ENCODE measurements at places on chromosomes 13 and 19.

DNA sequence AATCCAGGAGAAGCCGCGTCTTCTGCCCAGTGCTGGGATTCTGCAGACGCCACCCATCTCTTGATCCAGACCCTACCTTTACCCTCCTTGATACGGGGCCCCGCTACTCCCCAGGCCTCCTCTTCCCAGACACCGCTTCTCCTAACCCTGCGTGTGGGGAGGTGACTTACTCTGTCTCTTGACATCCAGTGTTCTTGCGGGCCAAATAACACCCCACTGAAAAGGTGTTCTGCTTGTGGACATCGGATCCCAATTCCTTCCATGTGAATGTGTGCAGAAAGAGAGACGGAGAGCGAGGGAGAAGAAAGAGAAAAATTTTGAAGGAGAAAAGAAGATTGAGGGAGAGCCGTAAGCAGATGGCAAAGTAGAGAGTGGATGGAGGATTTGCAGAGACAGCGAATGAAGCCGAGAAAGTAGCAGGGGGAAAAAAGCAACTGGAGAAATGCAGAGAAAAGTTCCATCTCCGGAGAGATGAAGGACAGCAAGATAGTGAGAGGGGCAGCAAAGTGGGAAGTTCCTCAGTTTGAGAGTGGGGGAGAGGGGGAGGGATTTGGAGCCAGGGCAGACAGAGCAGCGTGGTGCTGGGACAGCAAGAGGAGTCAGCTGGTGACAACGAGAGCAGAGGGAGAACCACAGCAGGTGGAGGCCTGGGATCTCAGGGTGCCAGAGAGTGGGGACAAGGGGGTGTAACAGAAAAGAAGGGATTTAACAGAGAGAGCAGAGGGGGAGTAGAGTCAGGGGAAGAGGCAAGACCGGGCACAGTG is 814 bp downstream of the ZNF480 start:
- peak; percentile 11 for DNase-seq

DNA sequence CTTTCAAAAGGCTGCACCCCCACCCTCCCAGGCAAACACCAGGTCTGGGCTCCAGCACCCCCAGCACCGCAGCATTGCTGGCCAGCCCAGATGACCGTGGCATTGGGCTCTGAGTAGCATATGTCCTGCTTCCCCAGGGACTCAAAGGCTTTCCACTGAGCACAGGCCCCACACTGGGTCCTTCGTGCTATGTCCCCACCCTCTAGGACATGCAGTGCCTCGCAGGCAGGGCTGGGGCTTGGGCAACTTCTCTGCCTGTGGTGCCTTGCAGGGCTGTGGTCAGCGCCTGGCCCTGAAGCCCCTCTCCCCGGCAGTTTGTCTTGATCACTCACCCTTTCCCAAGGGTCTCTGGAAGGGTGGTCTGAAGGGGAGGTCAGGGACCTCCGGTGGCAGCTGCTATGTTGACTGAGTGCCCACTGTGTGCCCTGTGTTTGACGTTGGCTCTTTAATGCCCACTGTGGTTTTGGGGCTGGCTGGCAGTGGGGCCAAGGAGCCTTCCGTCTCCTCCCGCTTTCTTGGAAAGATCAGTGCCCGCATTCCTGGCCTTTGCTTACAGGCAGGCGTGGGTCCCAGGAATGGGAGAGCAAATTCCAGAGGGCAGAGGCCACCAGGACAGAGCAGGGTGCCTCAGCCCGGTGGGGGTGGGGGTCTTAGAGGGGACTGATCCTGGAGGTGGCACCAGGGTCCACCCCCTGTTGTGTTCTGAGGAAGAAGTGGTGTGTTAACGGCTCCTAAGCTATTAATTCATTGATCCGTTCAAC is 20.3 kb upstream of the CRTC1 start:
- DNase-seq: no peak

GRCh38 chr19:43372462-43372861 is 19.0 kb downstream of the CD177 start:
- DNase-seq: no peak

- no peak for DNase-seq
Observed at GRCh38 chr13:101308247-101309013, 107.9 kb downstream of the NALCN start.

GRCh38 chr13:46293436-46293835 is 81.7 kb downstream of the LRRC63 start:
- no peak for DNase-seq

DNA sequence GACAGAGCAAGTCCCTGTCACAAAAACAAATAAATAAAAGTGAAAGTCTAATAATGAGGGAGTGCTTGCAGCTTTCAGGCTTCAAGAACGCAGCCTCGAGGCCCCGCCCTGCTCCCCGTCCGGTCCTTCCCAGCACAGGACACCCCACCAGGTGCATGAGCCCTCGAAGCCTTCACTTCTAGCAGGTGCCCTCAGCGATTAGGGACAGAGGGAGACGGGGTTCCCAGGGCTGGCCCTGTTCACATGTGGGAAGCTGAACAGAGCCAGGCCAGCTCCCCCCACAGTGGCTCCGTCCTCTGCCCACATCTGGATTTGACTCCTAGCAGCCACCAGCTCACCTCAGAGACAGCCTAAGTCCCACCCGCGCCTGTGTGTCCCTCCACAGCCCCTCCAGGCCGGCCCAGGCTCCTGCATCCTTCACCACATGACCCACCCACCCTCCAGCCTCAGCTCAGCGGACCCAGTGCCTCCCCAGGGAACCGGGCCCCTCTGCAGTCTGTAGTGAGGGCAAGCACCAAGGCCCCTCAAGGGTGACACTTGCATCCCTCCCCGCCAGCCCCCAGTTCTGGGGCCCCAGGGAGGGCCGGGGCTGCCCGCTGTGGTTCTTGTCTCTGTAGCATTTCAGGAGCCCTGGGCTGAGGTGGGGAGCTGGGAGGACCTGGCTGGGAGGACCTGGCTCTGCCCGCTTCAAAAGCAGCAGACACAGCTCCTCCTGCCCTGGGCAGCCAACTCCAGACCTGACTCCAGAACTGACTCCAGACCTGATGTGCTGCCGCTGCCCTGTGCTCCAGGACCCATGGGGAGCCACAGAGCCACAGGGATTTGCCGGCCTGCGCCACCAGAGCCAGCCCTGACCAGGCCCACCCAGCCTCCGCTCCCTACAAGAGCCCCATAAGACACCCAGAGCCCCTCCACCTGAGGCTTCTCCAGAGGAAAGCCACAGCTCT is 27.2 kb downstream of the GPX4 start:
- peak; percentile 72 for DNase-seq

GRCh38 chr19:18649371-18650020 is 12.7 kb downstream of the KLHL26 start:
- DNase-seq: no peak

DNA sequence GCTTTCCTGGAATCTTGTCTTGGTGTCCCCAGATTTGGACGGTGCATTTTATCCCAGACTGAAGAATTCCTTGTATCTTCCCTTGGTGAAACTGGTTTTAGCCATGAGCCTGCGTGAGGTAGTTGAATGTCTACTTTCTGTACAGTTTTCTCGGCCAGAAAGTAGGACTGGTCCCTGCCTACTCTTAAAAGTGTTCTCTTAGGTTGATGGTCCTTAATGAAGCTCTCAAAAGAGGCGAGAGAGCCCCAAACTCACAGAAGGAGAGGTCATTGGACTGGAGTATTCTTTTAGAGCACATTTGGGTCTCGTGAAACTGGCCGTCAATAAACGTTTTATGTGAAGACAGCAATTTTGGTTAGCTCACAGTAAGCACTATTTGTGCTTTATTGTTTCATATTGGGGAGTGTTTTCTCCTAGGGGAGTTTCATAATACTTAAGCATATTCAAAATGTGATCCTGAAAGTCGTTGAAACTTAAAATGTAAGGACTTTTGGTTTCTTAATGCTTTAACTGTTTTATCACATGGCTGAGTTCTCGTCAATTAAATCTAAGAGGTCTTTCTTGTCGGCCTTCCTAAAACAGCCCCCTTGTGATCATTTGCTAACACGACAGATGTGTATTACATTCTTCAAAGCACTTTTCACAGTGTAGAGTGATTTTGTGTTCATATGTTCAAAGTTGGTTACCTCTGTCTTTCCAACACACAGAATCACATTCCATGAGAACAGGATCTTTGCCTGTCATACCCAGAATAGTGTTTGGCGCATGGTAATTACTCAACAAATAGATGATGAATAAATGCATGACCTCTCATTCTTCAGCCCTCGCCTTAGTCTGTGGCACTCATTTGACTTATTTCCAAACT is 889 bp downstream of the GTF2F2 start:
- DNase-seq: no peak

DNA sequence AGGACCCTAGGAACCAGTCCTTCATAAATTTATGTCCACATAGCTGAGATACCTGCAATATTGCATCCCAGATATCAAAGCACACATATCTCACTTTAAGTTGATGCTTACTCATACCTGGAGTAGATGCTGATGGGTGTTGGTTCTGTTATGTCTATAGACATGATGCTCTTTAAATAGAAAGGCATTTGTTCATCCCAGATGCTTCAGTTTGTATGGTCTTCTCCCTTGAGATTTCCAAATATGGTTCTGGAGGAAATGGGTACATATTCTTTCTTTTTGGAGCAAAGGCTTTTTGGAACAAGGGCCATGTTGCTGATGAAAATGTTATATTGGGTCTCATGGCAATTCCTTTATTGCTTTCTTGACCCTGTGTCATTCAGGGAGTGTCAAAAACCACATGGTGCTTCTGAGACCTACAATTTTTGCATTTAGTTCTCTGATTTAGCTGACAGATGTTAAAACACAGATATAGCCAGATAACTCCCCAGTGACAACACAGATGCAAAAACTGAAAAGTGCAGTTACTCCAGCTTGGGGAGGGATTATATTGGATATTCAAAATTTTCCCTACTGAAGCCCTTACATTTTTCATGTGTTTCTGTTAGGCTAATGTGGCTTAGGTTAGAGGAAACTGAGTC is 211.4 kb downstream of the KCNRG start:
- no peak for DNase-seq

GRCh38 chr19:16266586-16266942 is 58.1 kb upstream of the KLF2 start:
- peak; percentile 65 for DNase-seq

- DNase-seq: no peak
Observed at GRCh38 chr13:23701636-23702035, 131.4 kb downstream of the TNFRSF19 start.

GRCh38 chr13:20044086-20044485 is 85.6 kb downstream of the ZMYM2 start:
- no peak for DNase-seq
